ENCODE measurements at places on chromosomes 7 and 10.

GRCh38 chr7:116100626-116101025 is 70.1 kb upstream of the TFEC start:
- DNase-seq: no peak

DNA sequence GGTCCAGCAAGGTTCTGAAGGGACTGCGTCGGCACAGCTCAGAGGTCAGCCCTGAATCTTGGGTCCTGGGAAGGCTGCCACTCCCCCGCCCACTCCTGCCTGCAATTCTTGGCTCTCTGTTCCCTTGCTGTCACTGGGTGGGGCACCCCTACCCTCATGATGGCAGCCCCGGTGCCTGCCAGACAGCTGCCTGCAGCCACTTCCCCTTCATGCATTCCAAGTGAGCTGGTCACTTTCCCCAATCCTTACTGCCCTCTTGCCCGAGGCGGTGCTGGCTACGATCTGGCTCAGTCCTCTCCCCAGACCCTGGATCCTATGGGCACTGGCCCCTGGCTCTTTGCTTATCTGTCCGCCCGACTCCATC is 14.2 kb downstream of the MYL10 start:
- DNase-seq: no peak

DNA sequence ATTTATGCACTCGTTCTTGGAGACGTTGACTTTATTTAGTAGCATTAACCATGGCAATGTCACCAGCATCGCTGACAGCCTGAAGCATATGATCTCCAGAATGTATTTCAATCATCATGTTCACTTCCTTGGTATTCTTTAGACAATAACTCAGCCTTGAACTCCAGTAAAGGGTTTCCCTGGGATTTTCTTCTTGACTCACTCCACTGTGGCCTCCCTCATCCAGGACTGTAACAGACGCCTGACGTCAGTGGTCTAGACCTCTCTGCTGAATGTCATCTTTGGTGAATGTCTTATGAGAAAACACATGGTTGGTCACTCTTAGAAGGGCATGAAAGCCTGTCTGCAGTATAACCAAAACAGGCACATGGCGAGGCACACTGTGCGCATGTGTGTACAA is 64.4 kb downstream of the EGFR start:
- no peak for DNase-seq

DNA sequence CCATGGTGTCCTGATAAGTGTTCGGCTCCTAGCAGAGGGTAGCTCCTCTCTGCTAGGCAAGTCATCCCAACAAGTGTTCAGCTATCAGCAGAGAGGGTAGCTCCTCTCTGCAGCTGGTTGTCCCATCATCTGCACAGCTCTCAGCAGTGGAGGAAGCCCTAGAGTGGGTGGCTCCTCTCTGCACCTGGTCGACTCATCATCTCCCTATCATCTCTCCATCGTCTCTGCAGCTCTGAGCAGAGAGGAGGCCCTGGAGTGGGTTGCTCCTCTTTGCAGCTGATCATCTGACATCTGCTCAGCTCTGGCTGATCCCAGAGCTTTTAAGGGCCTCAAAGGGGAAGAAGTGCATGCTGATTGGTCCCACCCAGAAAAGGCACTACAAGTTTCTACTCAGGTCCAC is 199.9 kb upstream of the KMT2E start:
- DNase-seq: no peak

DNA sequence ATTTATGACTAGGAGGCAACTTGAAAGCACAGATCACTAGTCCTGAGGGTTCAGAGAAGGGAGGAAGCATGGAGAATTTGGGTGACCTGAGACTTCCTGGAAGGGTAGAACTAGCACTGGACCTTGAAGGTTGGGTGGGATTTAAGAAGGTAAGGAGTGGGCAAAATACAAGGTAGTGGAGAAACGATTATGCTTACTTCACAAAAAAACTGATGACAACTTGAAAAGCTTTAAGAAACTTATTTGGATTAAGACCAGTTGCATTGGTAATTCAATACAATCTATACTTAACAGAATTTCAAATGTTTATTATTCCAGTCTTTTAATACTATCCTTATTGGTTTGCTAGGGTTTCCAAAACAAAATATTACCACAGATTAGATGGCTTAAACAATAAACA is 198.6 kb upstream of the MDFIC start:
- no peak for DNase-seq

DNA sequence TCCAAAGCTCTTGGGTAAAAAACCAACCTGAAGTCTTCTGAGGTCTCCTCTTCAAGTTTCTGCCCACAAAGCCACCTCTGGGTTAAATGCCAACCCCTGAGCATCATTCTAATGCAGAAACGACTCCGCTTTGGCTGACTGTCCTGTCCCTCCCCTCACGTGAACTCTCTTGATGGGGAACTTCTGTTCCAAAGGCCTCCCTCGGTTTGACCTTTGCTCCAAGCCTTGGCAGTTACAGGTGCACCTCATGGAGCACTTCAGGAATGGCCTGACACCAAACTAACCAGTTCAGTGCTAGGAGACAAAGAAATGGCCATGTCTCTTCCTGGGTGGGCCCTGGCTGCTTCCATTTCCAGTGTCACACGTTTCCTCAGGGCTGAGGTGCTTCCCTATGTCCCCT is 20.0 kb downstream of the CAMK2G start:
- DNase-seq: no peak

- DNase-seq: no peak
Observed at GRCh38 chr10:22693371-22693784, 21.0 kb downstream of the PIP4K2A start.

GRCh38 chr7:108118959-108119358 is 11.2 kb downstream of the LAMB4 start:
- no peak for DNase-seq

- DNase-seq: no peak
Observed at GRCh38 chr7:132171130-132171576, 405.1 kb downstream of the PLXNA4 start.

DNA sequence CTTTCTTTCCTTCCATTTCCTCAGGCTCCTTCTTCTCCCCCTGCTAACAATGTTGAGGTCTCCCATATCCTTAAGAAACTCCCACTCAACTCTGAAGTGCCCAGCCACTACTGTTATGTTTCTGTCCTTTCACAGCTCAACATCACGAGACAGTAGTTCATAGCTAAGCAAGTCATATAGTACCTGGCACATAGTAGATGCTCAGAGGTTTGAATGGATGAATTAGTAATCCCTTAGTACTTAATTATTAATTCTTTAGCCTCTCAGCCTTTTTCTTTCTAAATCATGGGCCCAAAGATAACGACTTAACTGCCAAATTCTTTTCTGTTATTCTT is 22.6 kb downstream of the CSGALNACT2 start:
- no peak for DNase-seq

DNA sequence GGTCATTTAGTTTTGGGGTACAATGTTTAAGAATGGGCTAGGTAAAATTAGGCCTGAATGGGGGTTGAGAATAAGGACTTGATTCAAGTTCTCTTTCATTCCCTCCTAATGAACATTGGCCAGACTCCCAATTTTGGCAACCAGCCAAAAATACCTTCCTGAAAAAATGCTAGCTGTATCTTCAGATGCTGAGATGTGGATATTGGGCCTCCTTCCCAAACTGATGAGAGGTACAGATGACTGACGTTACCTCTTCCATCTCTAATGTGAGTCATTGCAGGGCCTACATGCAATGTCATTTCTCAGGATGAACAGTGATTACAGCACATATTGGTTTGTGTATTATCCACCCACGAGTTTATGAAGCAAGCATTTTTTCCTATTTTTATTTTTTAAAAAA is 151.6 kb downstream of the SND1 start:
- DNase-seq: no peak

GRCh38 chr10:60461688-60462087 is 72.0 kb upstream of the ANK3 start:
- no peak for DNase-seq

DNA sequence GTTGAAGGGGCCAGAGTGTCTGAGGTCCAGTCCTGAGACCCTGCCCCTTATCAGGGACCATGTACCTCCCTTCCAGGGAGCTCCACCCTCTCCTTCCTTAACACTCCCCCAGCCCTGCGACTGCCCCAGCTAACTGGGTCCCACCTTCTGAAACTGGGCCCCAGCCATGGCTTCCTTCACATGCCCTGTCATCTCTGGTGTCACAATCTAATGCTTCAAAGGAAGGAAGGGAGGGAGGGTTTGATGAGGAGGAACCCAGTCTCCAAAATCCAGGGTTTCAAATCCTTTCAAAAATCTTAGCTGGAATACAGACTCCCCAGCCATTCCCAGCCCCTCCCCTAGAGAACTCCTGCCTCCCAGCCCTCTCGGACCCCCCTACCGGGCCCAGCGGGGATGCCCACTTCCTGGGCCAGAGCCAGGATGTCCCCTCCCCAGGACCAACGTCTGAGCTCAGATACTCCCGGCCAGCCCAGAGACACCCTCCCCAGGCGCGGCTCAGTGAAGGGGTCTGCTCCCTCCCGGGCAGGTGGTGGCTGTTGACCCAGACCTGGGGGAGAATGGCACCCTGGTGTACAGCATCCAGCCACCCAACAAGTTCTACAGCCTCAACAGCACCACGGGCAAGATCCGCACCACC is 18.0 kb downstream of the C10orf105 start:
- no peak for DNase-seq

DNA sequence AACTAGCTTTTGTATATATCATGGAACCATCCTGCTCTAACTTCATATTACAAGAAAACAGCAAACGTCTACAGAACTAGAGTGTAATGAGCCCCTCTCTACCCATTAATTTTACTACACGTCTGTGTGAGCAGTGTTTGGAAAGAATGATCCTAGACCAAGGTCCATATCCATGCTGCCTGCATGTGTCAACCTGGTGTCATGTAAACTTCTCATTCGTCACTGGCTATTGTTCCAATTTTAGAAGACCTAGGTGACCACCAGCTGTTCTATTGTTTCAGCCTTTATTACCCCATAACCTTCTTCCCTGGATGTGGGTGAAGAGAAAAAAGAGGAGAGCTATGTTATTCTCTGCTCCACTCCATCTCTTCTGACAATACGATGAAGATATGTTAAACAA is 77.1 kb downstream of the CREM start:
- no peak for DNase-seq
